T-helper 22 cell (primary cell): ENCODE measurements at places on chromosomes 7 and 10.

DNA sequence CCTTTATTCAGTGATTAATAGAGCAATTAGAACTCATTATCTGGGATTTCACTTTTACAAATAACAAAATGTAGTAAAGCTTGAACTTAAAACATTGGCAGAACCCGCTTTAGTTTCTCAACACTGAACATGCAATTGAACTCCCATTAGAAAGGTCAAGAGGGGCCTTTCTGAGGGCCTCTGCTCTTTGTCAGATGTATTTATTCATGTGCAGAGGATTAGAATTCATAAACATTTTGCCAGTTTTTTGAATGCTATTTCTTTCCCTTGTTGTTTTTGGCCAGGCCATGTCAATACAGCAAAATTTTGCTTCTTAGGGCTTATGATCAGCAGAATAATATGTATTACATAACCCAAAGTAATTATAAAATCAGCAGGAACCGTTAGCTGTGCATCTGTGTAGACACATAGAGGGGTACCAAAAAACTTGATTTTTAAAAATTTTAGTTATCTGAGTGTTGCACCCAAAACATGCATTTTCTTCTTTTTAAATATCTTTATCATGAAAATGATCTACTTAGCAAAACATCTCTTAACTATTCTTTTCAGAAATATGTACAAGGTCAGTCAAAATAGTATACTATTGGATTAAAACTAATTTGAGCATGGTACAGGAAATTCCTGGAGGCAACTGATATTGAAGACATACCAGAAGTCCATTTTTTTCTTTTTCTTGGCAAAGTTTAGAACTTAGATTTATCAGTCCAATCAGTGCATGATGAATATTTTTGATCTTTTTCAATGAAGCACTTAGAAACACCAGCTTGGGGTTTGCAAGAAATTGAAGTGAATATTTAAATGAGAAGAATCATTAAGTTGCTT is 177.5 kb downstream of the TWIST1 start:
- DNase-seq: no peak

GRCh38 chr7:40760987-40761386 is 626.2 kb downstream of the SUGCT start:
- no peak for DNase-seq

- no peak for DNase-seq
Measured at GRCh38 chr10:83935911-83936310, 203.4 kb upstream of the GHITM start.

- no peak for DNase-seq
Measured at GRCh38 chr7:45617166-45617565, 43.0 kb downstream of the ADCY1 start.
